ENCODE measurements at places on chromosomes 6 and 20. TPM values are rescaled to one million over a fixed set of nuclear protein-coding genes. Genes with fewer than 3 reads are reported as not detected.
A peak's percentile ranks its signal among the peaks of the same experiment; 100 is the strongest.

The ZFP57 gene
- total RNA-seq: not detected

GRCh38 chr6:28142446-28142845 is 763 bp downstream of the ZKSCAN8 start:
- peak overlapping the region; percentile 74 for H3K27ac ChIP-seq
- H3K36me3 ChIP-seq: peaks cover 27% of the 10 kb centered on the region
- no peak for DNase-seq
- H3K4me1 ChIP-seq: peaks cover 29% of the 10 kb centered on the region

DNA sequence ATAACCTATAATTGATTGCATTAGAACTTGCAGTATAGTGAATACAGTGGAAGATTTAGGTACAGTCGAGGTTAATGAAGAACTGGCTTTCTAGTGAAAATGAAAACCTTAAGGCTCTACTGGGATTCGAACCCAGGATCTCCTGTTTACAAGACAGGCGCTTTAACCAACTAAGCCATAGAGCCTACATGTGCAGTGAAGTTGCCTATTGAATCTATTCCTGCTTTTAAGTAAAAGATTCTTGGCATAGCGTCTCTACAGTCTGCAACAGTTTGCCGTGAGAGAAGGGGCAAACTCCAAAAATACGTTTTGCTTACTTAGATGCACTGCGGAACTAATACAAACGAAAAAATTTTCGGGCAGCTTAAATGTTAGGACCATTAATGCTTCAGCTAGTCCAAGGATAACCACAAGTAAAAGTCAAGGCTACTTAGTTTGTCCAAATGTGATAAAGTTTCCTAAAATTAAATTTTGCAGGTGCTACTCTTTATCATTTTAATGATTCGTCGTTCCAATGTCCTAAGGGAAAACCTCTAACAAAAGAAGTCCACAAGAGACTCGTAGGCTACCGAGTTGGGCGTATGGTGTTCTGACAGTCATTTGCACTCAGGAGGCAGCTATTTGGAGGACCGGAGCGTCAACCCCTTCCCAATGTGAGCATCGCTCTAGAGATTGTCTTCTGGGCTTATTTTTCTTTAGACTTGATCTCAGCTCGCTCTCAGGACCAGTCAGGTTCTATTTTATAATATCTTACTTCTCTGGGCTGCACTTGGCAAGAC is 31.3 kb upstream of the ZSCAN23 start:
- H3K27me3 ChIP-seq: peaks cover 69% of the 10 kb centered on the region
- H3K4me1 ChIP-seq: no peaks in the 10 kb centered on the region
- H3K27ac ChIP-seq: no peak overlapping the region
- DNase-seq: no peak
- no peaks in the 10 kb centered on the region for H3K36me3 ChIP-seq
- H3K4me3 ChIP-seq: no peak overlapping the region

- no peak for DNase-seq
- no peaks in the 10 kb centered on the region for H3K36me3 ChIP-seq
- no peak overlapping the region for H3K27ac ChIP-seq
These were observed 467.1 kb upstream of the EPHA7 start for GRCh38 chr6:93886416-93886815.

DNA sequence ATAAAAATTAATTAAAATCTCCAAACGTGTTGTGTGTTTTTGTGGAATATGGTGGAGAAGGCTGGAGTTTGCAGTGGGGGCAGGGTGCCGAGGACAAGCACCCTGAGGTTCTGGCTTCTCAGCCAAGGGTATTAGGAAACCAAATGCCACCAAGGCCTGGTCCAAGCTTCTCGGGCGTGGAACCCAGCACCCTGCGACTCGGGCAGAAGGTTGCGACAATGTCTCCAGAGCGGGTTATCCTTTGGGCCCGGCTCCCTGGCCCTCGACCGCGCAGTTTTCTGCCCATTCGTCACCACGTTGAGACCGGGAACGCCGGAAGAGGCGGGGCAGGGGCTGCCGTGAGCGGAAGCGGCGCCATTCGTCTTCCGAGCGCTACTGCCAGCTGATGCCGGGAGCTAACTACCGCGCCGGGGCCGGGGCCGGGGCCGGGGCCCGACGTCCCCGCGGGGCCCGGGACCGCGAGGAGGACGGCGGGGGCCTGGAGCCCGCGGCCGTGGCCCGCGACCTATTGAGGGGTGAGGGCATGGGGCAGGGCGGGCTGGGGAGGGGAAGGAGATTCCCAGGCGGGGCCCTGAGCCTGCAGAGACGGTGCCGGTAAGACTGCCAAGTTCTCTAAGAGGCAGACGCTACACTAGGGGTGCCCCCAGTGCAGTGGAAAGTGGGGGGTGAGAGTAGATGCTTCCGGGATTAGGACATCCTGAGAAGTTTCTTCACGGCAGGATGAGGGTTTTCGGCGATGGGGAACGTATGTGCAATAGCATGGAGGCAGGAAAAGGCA is at the start of gene RRP36:
TSS of gene RRP36 (plus strand) at position 354 of the 778 bp plus-strand sequence. CDS start at position 386, 32 bp downstream.
- no peaks in the 10 kb centered on the region for H3K27me3 ChIP-seq
- H3K4me3 ChIP-seq: peak within 1 kb of the TSS; percentile 80
- peaks cover 48% of the 10 kb centered on the region for H3K4me1 ChIP-seq
- H3K36me3 ChIP-seq: peaks cover 78% of the 10 kb centered on the region
- DNase-seq: no peak
- H3K27ac ChIP-seq: peak within 1 kb of the TSS; percentile 83

- no peaks in the 10 kb centered on the region for H3K27me3 ChIP-seq
- no peak overlapping the region for H3K4me3 ChIP-seq
- H3K4me1 ChIP-seq: no peaks in the 10 kb centered on the region
- H3K36me3 ChIP-seq: no peaks in the 10 kb centered on the region
- no peak overlapping the region for H3K27ac ChIP-seq
- no peak for DNase-seq
These were observed 27.2 kb upstream of the PREX1 start for GRCh38 chr20:48855046-48855445.

The DNAH8 gene
- not detected for total RNA-seq

DNA sequence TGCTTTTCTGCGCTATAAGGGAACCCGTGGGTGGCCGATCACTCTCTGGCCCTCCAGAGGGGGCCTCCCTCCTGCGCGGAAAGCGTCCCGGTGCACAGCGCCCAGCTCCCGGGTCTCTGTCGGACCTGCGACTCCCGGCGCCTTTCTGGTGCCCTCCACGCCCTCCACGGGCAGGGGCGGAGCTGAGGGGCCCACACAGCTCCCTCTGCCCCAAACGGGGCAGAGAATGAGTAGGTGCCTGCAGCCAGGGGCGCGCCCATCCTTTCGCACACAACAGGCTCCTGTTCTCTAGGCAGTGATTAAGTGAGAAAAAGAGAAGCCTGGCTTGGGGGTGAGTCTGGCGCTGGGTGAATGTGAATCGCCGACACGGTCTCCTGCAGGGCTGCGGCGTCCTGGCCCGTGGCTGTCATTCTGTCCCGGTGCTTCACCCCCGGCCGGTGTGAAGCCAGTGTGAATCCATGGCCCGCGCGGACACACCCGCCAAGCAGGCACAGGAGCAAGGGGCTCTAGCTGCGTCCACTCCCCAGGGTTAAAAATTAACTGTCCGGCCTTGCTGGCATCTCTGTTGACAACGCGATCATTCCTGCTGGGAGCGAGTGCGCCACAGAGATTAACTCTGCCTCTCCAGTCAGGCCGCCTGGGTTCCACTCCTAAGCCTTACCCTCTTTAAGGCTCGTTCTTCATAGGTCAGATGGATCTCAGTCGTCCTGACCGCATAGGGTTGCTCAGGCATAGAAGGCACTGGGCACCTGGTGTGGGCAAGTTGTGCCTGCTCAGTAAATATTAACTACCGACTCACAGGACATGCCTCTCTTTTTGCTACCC is 88.8 kb downstream of the PCSK2 start:
- no peak overlapping the region for H3K4me3 ChIP-seq
- no peaks in the 10 kb centered on the region for H3K36me3 ChIP-seq
- no peak for DNase-seq
- no peaks in the 10 kb centered on the region for H3K27me3 ChIP-seq
- peaks cover 12% of the 10 kb centered on the region for H3K4me1 ChIP-seq

GRCh38 chr20:32527447-32528055 is 57.6 kb downstream of the NOL4L start:
- H3K27me3 ChIP-seq: no peaks in the 10 kb centered on the region
- H3K36me3 ChIP-seq: no peaks in the 10 kb centered on the region
- no peaks in the 10 kb centered on the region for H3K4me1 ChIP-seq
- H3K4me3 ChIP-seq: no peak overlapping the region

GRCh38 chr6:448296-449056 is 56.9 kb downstream of the IRF4 start:
- no peak for DNase-seq
- H3K36me3 ChIP-seq: no peaks in the 10 kb centered on the region
- H3K4me1 ChIP-seq: no peaks in the 10 kb centered on the region
- H3K27ac ChIP-seq: no peak overlapping the region

DNA sequence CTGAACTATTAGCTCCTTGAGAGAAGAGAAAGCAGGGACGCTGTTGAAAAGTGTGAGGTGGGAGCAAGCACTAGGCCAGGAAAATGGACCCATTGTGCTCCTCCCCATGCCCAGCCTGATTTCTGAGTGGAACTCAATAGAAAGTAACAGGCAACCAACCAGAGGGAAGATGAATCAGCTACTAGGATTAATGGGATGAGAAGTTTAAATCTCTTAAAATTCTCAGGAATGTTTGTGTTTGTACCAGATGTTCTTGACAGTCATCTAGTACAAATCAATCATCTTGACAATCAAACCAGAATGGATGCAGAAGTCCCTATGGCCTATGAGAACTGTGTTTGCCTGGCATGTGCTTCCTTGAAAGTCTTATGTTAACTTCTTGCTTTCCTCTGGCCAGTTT is 48.9 kb downstream of the HDDC2 start:
- peaks cover 8% of the 10 kb centered on the region for H3K4me1 ChIP-seq
- no peaks in the 10 kb centered on the region for H3K36me3 ChIP-seq
- no peak overlapping the region for H3K4me3 ChIP-seq
- DNase-seq: no peak
- H3K27ac ChIP-seq: peak overlapping the region; percentile 34

The SMIM28 gene
- not detected for total RNA-seq

GRCh38 chr6:3162067-3162497 is 4.7 kb upstream of the TUBB2A start:
- H3K27ac ChIP-seq: peak overlapping the region; percentile 97
- H3K4me1 ChIP-seq: peaks cover 9% of the 10 kb centered on the region
- no peaks in the 10 kb centered on the region for H3K36me3 ChIP-seq
- DNase-seq: no peak
- H3K27me3 ChIP-seq: no peaks in the 10 kb centered on the region
- H3K4me3 ChIP-seq: peak overlapping the region; percentile 90

GRCh38 chr6:161204866-161205557 is 68.8 kb downstream of the AGPAT4 start:
- H3K4me1 ChIP-seq: no peaks in the 10 kb centered on the region
- H3K4me3 ChIP-seq: no peak overlapping the region
- H3K36me3 ChIP-seq: no peaks in the 10 kb centered on the region
- H3K27me3 ChIP-seq: no peaks in the 10 kb centered on the region

DNA sequence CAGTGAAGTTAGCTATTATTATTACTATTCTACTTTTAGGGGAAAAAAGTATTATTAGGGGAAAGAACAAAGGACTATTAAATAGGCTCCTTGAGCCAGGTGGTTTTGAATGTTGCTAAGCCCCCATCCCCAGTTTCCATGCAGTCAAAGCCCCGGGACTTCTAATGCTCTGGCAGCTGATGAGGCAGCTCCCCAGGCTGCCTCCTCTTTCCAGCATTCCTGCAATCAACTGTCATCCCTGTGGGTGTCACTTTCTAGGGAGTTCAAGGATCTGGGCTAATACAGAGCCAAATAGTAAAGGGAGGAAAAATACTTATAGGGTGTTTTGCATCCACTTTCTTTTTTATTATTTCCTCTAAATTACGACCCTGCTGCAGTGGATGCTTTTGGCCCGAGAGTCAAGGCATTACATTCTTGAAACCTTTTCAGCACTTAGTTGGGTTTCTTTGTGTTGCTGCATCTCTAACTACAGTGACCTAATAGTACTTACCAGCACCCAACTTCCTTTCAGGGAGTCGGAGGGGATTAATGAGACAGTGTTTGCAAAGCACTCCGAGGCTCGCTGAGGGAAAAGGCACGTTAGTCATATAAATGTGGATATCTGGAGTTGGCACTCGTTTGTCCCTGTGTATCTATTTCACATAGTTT is 303.9 kb upstream of the MAP3K7 start:
- H3K27me3 ChIP-seq: no peaks in the 10 kb centered on the region
- H3K27ac ChIP-seq: no peak overlapping the region
- H3K36me3 ChIP-seq: no peaks in the 10 kb centered on the region
- peaks cover 15% of the 10 kb centered on the region for H3K4me1 ChIP-seq
- H3K4me3 ChIP-seq: no peak overlapping the region
- DNase-seq: no peak

The NKAPL gene
- total RNA-seq: not detected

DNA sequence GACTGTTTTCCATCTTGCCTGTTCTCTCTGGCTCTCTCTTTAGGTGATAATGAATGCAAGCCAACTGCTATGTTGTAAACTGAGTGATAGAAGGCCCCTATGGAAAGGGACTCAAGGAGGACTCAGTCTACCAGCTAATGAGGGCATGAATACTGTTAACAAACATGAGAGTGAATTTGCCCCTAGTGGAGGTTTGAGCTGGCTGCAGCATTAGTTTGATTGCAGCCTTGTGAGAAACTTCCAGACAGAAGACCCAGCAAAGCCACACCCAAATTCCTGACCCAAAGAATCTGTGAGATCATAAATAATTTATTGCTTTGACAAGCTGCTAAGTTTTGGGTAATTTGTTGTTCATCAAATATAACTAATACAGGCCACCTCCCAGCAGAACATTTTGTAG is 50.0 kb upstream of the PLCB1 start:
- H3K36me3 ChIP-seq: no peaks in the 10 kb centered on the region
- no peak overlapping the region for H3K27ac ChIP-seq
- H3K4me3 ChIP-seq: no peak overlapping the region
- no peaks in the 10 kb centered on the region for H3K4me1 ChIP-seq
- no peak for DNase-seq
- H3K27me3 ChIP-seq: no peaks in the 10 kb centered on the region

The RBPJL gene
- total RNA-seq: not detected

GRCh38 chr6:12171717-12172116 is 118.4 kb upstream of the EDN1 start:
- no peak overlapping the region for H3K27ac ChIP-seq
- H3K27me3 ChIP-seq: no peaks in the 10 kb centered on the region
- no peaks in the 10 kb centered on the region for H3K4me1 ChIP-seq
- no peak overlapping the region for H3K4me3 ChIP-seq
- no peak for DNase-seq

The C6orf163 gene
- 1.6 TPM for total RNA-seq

- peak overlapping the region; percentile 7 for H3K4me3 ChIP-seq
- DNase-seq: no peak
- H3K27me3 ChIP-seq: no peaks in the 10 kb centered on the region
- H3K36me3 ChIP-seq: no peaks in the 10 kb centered on the region
- peaks cover 9% of the 10 kb centered on the region for H3K4me1 ChIP-seq
These were observed 46.9 kb downstream of the PDYN start for GRCh38 chr20:1946762-1947534.

- H3K27ac ChIP-seq: peak overlapping the region; percentile 94
- H3K4me3 ChIP-seq: peak overlapping the region; percentile 74
- no peak for DNase-seq
These were observed 1.5 kb downstream of the EPM2A start for GRCh38 chr6:145733810-145734209.

The PSMB9 gene
- 7.3 TPM for total RNA-seq

The CUL7 gene
- 9.0 TPM for total RNA-seq
